ENCODE measurements at places on chromosomes 16 and 17. TPM values are rescaled to one million over a fixed set of nuclear protein-coding genes. Genes with fewer than 3 reads are reported as not detected.

DNA sequence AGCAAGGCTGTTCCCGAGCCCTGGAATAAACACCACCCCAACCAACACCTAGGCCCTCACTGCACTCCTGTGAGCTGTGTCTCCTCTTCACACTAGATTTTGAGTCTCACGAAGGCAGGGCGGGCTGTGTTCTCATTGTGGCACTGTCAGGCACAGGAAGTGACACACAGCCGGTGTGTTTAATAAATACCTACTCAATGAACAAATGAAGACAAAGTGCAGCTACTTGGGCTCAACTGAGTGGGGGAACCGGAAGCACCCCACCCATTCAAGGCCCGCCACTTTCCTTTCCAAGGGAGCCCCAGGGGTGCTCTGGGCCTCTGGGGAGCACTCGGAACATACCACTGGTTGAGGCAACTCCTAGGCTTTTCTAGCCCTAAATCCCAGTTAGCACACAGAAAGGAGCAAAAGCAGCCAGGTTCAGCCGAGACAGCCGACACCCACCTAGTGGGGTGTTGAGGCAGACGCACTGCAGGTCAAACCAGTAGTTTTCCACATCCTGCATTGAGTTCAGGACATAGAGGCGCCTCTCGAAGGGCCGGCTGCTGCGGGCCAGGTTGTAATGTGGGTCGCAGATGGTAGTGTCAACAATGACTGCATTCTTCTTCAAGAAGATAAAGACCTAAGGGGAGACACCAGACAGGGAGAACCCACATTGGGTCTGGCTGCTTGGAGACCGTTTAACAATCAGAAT is 57.7 kb downstream of the GTF3C1 start:
- peaks cover 18% of the 10 kb centered on the region for H3K36me3 ChIP-seq
- H3K4me1 ChIP-seq: no peaks in the 10 kb centered on the region
- H3K27ac ChIP-seq: no peak overlapping the region
- H3K4me3 ChIP-seq: no peak overlapping the region
- no peaks in the 10 kb centered on the region for H3K27me3 ChIP-seq

- no peak within 1 kb of the TSS for H3K27ac ChIP-seq
- H3K4me3 ChIP-seq: no peak within 1 kb of the TSS
- peaks cover 66% of the 10 kb centered on the region for H3K27me3 ChIP-seq
- H3K36me3 ChIP-seq: no peaks in the 10 kb centered on the region
- no peaks in the 10 kb centered on the region for H3K4me1 ChIP-seq
- DNase-seq: no peak
Measured at GRCh38 chr17:58238147-58238634, at the start of gene LPO. LPO (plus strand) TSS chr17:58238584; CDS start chr17:58242980, 4,396 bp downstream.

GRCh38 chr16:88799569-88800276 is 3.9 kb upstream of the CDT1 start:
- H3K4me1 ChIP-seq: peaks cover 41% of the 10 kb centered on the region
- no peaks in the 10 kb centered on the region for H3K27me3 ChIP-seq
- DNase-seq: peak; percentile 57
- H3K4me3 ChIP-seq: no peak overlapping the region

The KLHL10 gene
- not detected for total RNA-seq

The SRCIN1 gene
- total RNA-seq: not detected

- H3K4me3 ChIP-seq: peak overlapping the region; percentile 85
- H3K27ac ChIP-seq: peak overlapping the region; percentile 91
- no peak for DNase-seq
- peaks cover 35% of the 10 kb centered on the region for H3K36me3 ChIP-seq
- peaks cover 47% of the 10 kb centered on the region for H3K4me1 ChIP-seq
Measured at GRCh38 chr16:69424935-69425784, 741 bp downstream of the CYB5B start.

- peaks cover 40% of the 10 kb centered on the region for H3K4me1 ChIP-seq
- H3K27ac ChIP-seq: no peak overlapping the region
- no peak overlapping the region for H3K4me3 ChIP-seq
- no peaks in the 10 kb centered on the region for H3K36me3 ChIP-seq
- H3K27me3 ChIP-seq: no peaks in the 10 kb centered on the region
Measured at GRCh38 chr17:78268191-78268874, 36.9 kb downstream of the TMEM235 start.

The TRPV2 gene
- total RNA-seq: 114 TPM

- no peak overlapping the region for H3K27ac ChIP-seq
- no peak for DNase-seq
- H3K4me1 ChIP-seq: peaks cover 4% of the 10 kb centered on the region
- no peak overlapping the region for H3K4me3 ChIP-seq
- H3K27me3 ChIP-seq: no peaks in the 10 kb centered on the region
Measured at GRCh38 chr17:81990836-81991683, 13.6 kb downstream of the ASPSCR1 start.

Measured in activated CD4-positive, alpha-beta T cell treated with anti-CD3 and anti-CD28 coated beads, Interleukin-2, amount 10 ng/mL, durations not matched to agents 7 days and 5 days (primary cell).